ENCODE measurements at places on chromosomes 1 and 21.

- no peak for DNase-seq
These were observed 1.7 kb downstream of the ODF2L start for GRCh38 chr1:86394416-86394815.

- DNase-seq, result no peak
These were observed 19.4 kb downstream of the PLEKHM2 start for GRCh38 chr1:15703562-15703961.

DNA sequence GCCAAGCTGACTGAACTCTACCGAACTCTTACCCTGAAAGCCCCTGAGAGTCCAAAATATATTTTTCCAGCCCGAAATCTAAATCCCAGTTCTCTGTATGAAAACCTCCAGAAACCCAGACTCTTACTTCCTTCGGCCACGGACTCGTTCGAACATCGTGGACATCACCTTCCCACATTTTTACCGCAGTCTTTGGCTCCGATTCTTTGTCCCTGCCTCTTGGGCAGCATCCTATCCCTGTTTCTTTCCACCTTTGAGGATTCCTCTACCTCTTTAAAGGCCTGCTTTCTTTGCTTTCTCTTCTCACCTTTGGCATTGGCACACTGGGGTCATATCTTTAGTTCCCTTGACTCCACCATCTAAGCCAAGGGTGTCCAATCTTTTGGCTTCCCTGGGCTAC lies 932 bp upstream of the USP24 start:
- DNase-seq, result no peak

DNA sequence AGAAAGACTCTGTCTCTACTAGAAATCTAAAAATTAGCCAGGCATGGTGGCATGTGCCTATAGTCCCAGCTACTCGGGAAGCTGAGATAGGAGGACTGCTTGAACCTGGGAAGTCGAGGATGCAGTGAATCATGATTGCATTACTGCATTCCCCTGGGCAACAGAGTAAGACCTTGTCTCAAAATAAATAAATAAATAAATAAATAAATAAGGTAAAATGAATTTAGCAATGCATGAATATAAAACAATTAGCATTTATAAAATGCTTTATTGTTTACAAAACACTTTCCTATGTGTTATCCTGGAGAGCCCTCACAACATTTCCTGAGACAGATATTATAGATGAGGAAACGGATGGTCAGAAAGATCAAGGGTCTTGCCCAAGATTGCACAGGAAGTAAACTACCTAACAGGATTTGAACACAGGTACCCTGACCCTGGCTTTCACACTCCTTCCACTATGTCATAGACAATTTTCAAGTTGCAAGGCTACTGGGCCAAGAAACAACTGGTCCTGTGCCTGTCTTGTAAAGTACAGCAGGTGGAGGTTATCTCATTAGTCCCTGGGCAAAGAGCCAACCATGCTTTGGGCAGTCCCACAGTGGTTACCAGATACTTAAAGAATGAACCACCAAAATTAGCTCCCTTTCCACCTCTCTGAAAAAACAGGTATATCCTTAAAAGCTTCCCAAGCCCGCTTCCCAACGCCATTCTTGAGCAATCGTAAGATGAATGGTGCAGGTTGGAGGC lies 15.4 kb upstream of the VSIG8 start:
- DNase-seq, result no peak

- DNase-seq, result no peak
These were observed 58.9 kb upstream of the GNG4 start for GRCh38 chr1:235708390-235708962.

- DNase-seq, result peak; percentile 43
These were observed 12.6 kb downstream of the CDKN2C start for GRCh38 chr1:50982611-50983010.

DNA sequence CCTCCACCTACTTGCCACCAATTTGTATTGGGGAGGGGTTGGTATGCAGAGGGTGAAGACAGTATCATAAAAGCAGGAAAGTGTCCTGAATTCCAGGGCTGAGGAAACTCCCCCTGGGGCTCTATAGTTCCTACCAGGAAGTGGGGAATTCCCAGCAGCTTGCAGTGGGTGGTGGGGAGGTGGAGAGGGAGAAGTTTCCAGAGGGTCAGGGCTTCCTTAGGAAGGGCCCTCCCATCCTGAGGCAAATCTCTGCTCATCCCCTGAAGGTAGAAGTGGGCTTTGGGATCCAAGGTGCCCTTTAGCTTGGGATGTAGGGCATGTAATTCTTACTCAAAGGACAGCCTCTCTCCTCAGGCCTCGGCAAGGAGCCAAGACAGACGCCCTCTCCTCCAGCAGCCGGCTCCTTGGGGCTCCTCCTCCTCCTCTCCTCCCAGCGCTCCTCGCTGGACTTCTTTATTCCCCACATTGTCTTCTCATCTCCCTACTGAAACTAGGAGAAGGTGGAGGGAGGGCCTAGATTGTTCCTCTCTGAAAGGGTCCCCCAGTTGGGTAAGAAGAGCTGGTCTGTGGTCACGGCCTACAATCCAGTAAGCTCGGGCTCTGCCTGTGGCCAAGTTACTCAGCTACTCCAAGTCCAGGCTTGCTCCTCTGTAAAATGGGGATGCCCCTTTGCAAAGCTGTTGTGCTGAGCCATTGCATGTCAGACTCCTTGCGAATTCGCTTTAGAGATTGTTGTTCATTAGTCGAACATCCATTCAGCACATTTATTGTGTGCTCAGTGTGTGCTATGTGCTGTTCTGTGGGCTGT lies 17.9 kb upstream of the CSF1 start:
- no peak for DNase-seq

- no peak for DNase-seq
These were observed 994 bp upstream of the ACBD6 start for GRCh38 chr1:180503280-180503862.

GRCh38 chr1:12125422-12126355 lies 41.1 kb upstream of the TNFRSF1B start:
- no peak for DNase-seq

GRCh38 chr1:170267317-170267716 lies 121.6 kb downstream of the NTMT2 start:
- no peak for DNase-seq

DNA sequence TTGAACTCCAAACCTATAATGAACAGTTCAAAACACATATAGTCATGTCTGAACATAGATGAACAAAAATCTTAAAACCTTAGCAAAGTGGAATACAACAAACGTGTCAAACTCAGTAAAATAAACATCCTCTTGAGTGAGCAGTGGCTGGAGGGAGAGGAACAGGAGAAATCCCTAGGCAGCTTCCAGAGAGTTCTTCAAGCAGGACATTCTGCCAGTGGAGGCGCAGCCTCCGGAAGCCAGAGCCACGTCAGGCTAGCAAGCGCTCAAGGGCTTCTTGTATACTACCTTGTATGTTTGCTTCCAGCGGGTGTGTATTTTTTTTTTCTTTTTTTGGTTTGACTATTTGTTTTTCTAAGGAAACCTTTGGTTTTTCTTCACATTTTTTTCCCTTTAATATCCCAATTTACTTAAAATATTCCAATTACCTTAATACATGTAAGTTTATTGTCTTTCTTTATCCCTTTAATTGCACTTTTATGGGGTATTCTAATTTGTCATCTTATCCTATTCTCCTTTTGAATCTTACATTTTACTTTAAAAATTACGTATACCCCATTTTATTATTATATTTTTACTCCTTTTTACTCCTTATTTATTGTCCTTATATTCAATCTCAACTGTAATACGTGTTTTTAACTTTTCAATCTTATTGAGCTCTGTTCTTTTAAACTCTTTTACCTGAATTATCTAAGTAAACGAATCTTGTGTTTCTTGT lies 42.0 kb downstream of the COLGALT2 start:
- DNase-seq, result no peak

GRCh38 chr1:117659550-117660270 lies 53.9 kb downstream of the TENT5C start:
- DNase-seq, result no peak

DNA sequence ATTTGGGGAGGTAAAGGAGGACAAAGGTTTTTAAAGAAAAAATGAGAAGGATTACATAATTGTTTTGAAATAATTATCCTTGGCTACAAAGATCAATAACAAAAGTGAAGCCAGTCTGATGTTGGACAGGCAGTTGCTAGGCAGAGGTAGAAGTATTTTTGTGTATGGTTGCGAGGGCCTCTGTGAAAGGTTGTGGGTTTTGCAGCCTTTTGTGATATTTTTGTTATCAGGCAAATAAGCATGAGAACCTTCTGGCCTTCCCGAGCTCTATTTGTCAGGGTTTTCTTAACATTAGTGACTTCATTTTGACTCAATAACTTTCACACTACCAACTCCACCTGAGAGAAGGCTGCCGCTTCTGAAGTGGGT lies 39.2 kb downstream of the CAPN9 start:
- DNase-seq, result no peak

DNA sequence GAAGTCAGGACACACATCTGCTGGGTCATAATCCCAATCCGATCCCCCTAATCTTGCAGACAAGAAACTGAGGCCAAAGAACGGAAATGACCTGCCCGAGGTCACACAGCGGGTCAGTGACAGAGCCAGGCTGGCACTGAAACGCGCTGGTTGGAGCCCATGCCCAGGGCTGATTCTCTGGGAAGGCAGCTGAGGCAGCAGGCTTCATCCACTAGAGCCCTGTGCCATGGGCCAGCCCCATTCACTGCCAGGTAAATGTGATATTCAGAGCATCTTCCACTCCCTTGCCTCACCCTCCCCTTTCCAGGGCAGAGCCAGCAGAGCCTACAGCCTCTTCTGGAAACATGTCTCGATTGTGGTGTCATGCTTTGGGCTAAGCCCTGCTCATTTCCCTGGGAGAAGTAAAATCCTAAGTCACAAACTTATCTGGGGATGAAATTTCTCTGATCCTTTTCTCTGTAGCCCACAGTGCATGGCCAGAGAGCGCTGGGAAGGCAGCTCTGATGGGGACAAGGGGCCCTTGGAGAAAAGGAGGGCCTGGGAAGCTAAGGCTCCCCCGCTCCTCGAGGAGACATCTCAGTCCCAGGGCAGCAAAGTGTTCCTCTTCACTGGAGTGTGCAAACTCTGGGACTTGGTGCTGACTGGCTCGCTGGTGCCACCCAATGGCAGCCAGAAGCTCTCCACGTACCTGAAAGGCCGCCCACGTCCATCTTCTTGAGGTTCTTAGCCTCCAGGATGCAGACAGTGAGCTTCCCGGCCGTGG lies 110.4 kb downstream of the SYT2 start:
- DNase-seq, result peak; percentile 61

GRCh38 chr21:36068748-36069398 lies 951 bp upstream of the CBR1 start:
- no peak for DNase-seq

DNA sequence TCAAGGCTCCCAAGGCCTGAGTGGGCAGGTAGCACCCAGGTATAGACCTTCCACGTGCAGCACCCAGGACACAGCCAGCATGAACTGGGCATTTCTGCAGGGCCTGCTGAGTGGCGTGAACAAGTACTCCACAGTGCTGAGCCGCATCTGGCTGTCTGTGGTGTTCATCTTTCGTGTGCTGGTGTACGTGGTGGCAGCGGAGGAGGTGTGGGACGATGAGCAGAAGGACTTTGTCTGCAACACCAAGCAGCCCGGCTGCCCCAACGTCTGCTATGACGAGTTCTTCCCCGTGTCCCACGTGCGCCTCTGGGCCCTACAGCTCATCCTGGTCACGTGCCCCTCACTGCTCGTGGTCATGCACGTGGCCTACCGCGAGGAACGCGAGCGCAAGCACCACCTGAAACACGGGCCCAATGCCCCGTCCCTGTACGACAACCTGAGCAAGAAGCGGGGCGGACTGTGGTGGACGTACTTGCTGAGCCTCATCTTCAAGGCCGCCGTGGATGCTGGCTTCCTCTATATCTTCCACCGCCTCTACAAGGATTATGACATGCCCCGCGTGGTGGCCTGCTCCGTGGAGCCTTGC lies 1.7 kb downstream of the GJB4 start:
- no peak for DNase-seq

- DNase-seq, result no peak
These were observed 3.5 kb upstream of the KRTAP10-4 start for GRCh38 chr21:44569861-44570517.

- DNase-seq, result no peak
These were observed 316.9 kb downstream of the CTH start for GRCh38 chr1:70727886-70728489.

GRCh38 chr1:30284728-30285475 lies 438.5 kb downstream of the MATN1 start:
- no peak for DNase-seq

- DNase-seq, result no peak
These were observed 4.3 kb downstream of the SERTAD4 start for GRCh38 chr1:210236840-210237409.

GRCh38 chr1:10835822-10836421 lies 39.5 kb upstream of the CASZ1 start:
- peak; percentile 97 for DNase-seq

- no peak for DNase-seq
These were observed 7.4 kb downstream of the GBP4 start for GRCh38 chr1:89191314-89191713.

DNA sequence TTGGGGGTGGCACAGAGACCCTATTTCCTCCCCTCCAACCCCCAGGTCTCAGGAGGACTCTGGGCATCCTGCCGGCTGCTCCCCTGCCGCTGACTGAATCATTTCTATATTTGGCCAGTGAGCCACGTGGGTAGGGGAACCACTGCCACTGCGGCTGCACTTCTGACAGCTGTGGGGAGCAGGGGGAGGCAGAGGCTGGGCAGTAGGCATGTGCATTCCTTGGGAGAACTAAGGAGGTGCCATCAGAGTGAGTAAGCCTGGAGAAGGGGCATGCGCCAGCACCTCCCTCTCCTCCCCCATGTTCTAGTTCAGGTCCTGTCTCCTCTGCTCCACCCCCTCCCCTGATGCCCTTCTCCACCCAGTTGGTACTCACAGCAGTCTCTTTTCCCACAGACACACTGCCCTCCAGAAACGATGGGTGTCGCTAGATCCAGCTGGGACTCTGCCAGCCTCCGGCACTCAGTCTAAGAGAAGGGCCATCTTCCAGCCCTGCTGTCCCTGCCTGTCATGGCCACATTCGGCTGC lies 12.0 kb downstream of the PPFIA4 start:
- no peak for DNase-seq

GRCh38 chr1:11168731-11169130 lies 20.4 kb upstream of the ANGPTL7 start:
- DNase-seq, result no peak

DNA sequence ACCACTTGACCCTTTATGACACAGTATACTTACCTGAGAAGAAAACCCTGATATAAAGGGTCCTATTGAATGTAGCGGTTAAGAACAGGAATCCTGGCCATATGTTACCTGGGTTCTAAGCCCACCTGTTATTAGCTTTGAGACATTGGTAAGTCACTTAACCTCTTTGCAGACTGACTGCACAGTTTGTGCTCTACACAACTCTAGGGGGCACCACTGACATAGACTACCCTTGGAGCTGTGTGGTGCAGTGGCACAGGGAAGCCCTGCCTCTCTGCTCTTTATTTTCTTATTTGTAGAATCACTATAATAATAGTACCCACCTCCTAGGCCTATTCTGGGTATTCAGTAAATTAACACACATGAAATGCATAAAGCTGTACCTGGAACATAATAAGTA lies 165.6 kb downstream of the C1orf94 start:
- DNase-seq, result peak; percentile 5
